ENCODE measurements at places on chromosomes 5 and 9.
A peak's percentile ranks its signal among the peaks of the same experiment; 100 is the strongest.

- DNase-seq, result no peak
Observed at GRCh38 chr9:132126680-132127236, 35.1 kb upstream of the NTNG2 start.

GRCh38 chr5:60841361-60841760 is 2.7 kb downstream of the ELOVL7 start:
- DNase-seq, result no peak

GRCh38 chr9:120696551-120697230 is 17.6 kb downstream of the MEGF9 start:
- DNase-seq, result no peak

DNA sequence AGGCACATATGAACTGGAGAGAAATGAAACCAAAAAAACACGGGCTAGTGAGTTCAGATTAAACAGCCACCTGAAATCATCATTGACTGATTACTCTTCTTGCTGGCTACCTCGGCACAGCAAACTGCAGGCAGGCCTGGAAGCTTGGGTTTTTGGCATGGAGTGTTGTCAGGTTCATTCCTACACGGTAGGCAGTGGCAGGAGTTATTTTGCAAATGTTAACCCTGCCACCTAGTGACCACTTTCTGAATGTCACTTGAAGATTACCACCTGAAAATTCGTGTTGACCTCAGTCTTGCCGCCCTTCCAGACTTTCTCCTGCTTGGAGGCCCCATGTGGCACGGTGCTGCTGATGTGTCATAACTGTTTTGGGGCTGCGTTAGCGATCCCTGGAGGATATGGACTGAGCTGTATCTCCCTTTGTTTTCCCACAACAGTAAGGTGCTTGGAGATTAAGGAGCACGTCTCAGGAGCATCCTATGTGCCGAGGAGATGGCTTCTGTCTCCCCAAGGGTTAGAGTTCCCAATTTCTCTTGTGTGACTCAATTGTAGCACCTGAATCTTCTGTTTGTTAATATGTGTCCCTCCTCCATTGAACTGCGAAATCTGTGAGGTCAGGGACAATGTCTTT is 12.7 kb upstream of the CD180 start:
- DNase-seq, result peak; percentile 39

- DNase-seq, result no peak
Observed at GRCh38 chr9:110452227-110452801, 114.7 kb upstream of the TXNDC8 start.

DNA sequence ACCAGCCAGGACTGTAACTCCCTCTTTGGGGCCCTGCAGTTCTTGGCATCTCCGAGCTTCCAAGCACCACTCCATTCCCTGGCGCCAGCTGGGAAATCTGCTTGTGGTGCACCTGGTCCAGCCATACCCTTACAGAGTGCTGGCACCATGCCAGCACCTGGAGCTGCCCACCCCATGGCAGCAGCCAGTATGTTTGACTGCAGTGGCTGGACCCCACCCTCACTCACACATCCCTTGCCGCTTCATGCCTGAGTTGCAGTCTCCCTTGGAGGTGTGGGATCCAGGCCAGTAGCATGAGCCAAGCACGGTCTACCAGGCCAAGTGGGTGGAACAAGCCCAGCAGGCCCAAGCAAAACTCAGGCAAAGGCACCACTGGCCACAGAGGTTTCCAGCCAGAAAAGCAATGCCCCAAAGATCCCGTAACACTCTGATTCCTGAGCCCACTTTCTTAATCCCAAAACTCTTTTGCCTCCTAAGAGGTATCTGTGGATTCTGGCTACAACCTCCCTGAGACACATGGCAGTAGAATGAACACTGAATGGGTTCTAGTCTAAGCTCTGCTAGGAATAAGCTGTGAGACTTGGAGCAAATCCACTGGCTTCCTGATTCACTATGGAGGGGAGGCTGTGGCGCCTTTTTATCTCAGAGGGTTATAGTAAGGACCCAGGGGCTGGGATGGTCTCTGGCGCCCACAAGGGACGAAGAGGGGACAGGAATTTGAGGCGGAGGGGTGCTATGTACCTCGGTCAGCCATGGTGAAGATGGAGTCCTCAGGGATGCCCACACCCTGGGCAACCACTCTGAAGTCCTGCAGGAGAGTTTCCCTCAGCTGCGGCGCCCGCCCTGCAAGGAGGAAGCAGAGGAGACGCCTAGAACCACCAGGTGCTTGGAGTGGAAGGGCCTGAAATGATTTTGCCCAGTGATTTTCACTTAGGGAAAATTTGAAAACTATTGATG is 5.6 kb downstream of the AMBP start:
- DNase-seq, result no peak

- no peak for DNase-seq
Observed at GRCh38 chr5:83306572-83307241, 164.8 kb upstream of the VCAN start.

- no peak for DNase-seq
Observed at GRCh38 chr5:150639377-150639692, 1.1 kb upstream of the SYNPO start.

GRCh38 chr5:143882520-143882919 is 70.6 kb downstream of the HMHB1 start:
- no peak for DNase-seq

- no peak for DNase-seq
Observed at GRCh38 chr5:7717691-7718090, 133.2 kb downstream of the CFAP90 start.

DNA sequence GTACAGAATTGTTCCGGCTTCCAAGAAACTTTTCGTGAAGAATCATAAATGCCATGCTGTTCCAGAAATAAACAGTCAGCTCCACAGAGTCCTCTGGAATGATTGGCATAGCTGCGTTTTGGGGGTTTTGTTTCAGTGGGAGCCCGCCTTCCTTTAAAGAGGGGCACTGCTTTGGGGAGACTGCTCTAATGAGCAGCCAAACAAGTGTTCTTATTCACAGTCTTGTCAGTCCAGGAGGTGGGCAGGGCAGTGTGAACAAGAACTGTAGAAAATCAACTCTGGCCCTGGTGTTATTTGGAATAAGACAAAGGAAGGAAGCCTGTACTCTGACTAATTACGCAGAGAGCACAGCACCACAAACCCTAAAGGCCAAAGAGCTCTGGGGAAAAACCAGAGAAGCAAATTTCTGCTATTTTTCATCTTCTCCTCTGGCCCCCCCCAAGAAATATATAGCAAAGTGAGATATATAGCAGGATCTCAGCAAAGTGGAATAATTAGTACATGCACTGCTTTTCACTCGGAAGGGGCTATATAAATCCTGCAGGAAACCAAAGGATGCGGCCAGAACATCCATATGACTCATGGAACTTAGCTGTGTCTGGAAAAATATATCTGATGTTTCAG is 92.9 kb downstream of the GLDC start:
- DNase-seq, result no peak

- DNase-seq, result no peak
Observed at GRCh38 chr5:113242481-113243348, 192.1 kb downstream of the TSSK1B start.

GRCh38 chr9:136777359-136777758 is 13.0 kb upstream of the LCN15 start:
- DNase-seq, result no peak

DNA sequence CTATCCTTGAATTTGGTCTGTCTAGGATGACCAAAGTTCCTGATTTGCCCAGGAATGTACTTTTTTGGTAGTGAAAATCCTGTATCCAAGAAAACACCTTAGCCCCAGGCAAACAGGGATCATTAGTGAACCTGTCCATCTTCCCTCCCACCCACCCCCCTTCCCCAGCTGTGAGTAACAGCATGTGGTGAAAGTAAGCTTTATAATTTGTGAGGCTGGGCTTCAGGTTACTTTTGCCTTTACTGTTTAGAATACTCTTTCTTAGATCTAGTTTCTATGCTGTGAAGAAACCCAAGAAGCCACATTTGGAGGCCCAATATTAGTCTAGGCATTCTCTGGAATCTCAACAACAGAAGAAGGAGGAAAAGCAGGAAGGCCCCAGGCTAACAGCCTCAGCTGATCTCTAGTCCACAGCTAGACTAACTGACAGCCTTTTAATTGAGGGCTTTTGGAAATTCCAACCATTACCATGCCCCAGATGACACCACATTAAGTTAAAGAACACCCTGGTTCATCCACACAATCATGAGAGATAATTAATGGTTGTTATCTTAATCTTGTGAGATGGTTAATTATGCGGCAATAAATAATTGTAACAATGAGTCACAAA is 703.0 kb upstream of the NUDT12 start:
- no peak for DNase-seq

- DNase-seq, result no peak
Observed at GRCh38 chr5:77285251-77285841, 74.9 kb downstream of the PDE8B start.

GRCh38 chr5:61535828-61536227 is 203.8 kb downstream of the ZSWIM6 start:
- DNase-seq, result no peak

DNA sequence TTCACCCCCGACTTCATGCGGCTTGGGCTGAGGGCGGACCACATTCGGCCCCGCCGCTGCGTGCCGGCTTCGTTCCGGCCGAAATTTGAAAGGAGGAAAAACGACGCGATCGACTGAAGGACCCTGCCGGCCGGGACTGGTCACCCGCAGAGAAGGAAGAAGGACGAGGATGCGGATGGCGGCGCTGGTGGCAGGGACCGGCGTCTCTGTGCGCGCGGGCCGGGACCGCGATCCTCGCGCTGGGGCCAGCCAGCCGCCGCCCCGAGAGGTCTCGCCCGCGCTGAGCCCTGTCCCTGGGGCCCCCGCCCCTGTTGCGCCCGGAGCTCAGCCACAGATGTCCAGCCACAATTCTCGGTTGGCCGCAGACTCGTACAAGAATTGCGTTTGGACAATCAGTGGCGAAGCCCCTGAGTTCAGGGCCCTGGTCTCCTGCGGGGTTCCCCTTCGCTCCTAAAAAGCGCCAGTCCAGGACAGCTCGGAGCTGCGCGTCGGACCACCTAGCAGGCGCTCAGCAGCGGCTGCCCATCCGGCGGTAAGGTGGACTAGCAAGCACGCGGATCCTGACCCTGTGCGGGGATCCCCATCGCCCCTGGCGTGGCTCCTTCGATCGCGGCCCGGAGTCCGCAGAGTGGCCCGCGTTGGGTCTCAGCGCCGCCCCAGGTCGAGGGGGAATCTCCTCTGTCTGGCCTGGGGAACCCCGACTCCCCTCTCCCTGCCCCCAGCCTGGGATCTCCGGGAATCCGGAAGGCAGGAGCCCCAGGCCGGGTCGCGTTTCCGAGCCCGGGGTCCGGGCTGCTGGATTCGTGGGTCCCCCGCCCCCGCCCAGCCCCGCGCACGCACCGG is 21.3 kb downstream of the URM1 start:
- DNase-seq, result no peak

DNA sequence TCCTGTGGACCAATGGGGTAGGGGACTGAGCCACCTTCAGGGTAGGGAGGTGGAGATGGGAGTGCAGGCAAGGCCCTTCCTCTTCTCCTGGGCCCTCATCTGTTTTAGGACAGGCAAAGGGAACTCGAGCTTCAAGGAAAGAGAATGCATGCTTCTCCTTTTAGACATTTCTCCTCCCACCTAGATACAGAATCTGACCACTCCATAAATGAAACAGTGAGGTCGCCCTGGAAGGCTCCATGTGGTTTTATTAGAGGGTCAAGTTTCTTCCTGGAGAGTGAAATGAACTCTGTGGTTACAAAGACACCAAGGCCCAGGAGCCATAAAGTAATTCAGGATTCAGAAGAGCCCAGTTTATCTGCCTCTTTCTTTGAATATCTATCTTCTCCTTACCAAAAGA is 14.9 kb downstream of the LHFPL2 start:
- no peak for DNase-seq

DNA sequence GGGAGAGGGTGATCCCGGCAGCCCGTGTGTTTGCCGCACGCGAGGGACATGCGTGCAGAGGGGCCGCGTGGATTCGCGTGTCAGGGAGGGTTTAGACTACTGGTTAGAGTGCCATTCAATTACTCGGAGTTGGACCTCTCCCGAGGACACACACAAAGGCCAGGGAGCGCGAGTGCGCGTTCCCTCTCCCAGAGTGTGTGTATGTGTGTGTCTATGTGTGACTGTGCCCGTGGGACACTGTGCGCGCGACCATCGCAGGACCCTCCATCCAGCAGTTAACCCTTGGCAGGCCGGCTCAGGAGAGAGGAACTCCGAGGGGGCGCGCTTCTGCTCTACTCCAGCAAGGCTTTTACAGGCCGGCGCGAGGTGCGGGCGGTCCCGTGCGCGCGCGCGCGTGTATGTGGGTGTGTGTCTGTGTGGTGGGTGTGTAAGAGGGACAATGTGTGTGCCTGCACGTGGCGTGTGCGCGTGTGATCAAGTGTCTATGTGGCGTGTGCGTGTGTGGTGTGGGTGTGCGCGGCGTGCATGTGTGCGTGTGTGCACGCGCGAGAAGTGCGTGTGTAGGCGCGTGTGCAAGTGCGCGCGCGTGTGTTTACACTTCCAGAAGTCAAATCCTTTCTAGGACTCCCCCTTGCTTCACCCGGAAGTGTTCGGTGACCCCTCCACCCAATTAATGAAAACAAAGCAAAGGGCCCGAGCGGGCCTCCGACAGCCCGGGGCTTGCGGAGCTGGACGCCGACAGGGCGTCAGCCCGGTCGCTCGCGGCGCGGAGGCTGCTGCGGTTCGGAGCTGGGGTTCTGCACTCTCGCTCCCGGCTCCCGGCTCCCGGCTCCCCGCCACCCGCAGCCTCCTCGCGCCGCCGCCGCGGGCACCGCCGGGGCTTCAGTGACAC is 75.3 kb upstream of the TBCA start:
- no peak for DNase-seq

- no peak for DNase-seq
Observed at GRCh38 chr9:2992427-2992826, 148.5 kb upstream of the PUM3 start.

GRCh38 chr9:83154087-83154736 is 91.3 kb upstream of the RASEF start:
- DNase-seq, result no peak

GRCh38 chr9:123807251-123807650 is 122.7 kb downstream of the DENND1A start:
- DNase-seq, result no peak

GRCh38 chr9:95373069-95373681 is 55.7 kb upstream of the FANCC start:
- DNase-seq, result no peak

- DNase-seq, result no peak
Observed at GRCh38 chr5:14187157-14187556, 44.0 kb downstream of the TRIO start.

GRCh38 chr5:7190712-7191250 is 205.2 kb upstream of the ADCY2 start:
- no peak for DNase-seq

- DNase-seq, result no peak
Observed at GRCh38 chr5:2910401-2911175, 159.1 kb upstream of the IRX2 start.

DNA sequence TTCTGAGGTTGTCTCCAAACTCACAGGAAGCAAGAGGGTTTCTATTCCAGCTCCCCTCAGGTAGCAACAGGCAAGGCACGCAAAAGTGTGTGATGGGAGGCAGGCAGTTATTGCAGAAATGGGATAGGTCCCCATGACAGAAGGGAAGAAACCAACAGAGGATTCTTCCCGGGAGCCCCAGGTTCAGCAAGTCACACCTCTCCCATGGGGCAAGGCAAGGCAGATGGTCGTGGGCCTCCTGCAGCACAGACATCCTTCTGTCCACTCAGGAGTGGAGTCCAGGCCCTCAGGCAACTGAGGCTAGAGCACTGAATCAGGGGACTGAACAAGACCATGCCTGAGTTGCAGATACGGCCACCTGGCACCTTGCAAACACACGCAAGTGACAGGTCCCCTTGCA is 424.9 kb upstream of the IRX4 start:
- DNase-seq, result no peak

Measured in stimulated activated CD4-positive, alpha-beta T cell treated with anti-CD3 and anti-CD28 coated beads, Interleukin-1b, Interleukin-23, amount 100 ng/mL, for 24 hours (primary cell).